ENCODE measurements at places on chromosomes 5 and 9. TPM values are rescaled to one million over a fixed set of nuclear protein-coding genes. Genes with fewer than 3 reads are reported as not detected.

CDH6 gene
- total RNA-seq: 0.19 TPM

NRG2 gene
- total RNA-seq: 1.7 TPM

PCDHGC5 gene
- total RNA-seq: 0.05 TPM

PSMD5 gene
- 38.1 TPM for total RNA-seq

OLFM1 gene
- total RNA-seq: 11.7 TPM

CDX1 gene
- not detected for total RNA-seq

SPATA31C1 gene
- not detected for total RNA-seq

WDR38 gene
- total RNA-seq: not detected

CYLC2 gene
- total RNA-seq: not detected

TCERG1 gene
- 49.7 TPM for total RNA-seq

PPP2R2B gene
- total RNA-seq: 0.15 TPM

ISCA1 gene
- 48.2 TPM for total RNA-seq
